Activated effector memory CD4-positive, alpha-beta T cell treated with anti-CD3 and anti-CD28 coated beads, Interleukin-2, amount 50 U/mL, for 16 hours (primary cell): ENCODE measurements at places on chromosomes 2 and 18.

- DNase-seq = no peak
Measured at GRCh38 chr2:214651451-214651850, 158.0 kb downstream of the BARD1 start.

GRCh38 chr2:32777714-32778113 is 149.9 kb downstream of the TTC27 start:
- DNase-seq = no peak

DNA sequence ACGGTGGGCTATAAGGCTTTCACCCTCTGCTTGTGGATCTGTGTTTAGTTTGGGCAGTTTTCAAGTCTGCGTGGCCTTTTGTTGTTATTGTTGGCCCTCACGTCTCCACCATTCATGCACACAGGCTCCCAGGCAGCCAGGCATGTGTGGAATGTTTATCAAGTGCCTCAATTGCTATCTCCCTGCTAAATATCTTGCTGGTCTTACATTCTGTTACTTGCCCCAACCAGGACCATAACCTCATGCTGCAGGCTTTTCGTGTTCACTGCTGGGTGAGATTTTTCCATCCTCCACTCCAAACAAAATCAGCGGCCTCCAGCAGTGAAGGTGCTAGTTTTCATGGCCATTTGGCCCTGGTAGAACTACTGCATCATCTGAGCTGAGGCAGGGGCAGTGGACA is 63.0 kb upstream of the DSC1 start:
- DNase-seq = no peak

- no peak for DNase-seq
Measured at GRCh38 chr2:141331127-141331526, 799.7 kb downstream of the LRP1B start.

DNA sequence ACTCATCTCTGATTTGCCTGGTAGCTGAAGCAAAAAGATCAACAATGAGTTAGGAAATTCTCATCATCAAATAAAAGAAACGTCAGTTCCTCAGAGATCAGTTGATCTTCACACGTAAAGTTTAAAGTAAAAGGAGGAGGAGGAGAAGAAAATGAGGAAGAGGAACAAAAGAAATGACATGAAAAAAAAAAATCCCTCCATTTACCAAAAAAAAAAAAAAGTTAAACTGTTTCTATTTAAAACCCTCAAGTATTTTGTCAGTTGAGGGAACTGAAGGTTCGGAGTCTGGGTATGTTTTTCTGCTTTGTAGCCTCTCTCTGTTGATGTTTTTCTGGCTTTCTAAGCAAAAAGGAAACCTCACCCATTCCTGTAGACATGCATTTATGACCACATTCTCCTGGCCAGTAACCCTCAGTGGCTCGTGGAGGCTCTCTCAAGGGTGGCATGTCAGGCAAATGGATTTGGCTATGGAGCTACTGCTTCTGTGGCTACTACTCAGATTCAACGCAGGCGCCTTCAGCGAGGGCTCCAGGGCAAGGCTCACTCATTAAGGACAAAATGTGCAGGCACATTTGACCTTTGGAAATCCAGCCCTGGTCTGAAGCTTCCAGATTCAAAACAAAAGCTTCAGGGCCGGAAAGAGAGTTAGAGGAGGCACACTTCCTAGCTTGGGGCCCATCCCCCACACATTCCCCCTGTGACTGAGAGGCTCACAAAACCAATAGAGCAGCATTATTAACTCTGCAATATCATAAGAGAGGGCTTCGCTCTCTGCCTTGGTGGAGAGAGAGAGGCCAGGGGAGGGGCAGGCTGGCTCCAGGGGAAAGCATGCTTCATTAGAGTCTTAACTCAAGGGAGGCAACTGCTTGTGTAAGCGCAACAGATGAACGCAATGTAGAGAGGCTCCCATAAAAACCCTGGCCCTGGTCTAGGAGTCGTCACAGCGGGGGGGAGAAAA is 22.3 kb downstream of the KLF7 start:
- peak; percentile 79 for DNase-seq

- no peak for DNase-seq
Measured at GRCh38 chr18:78622907-78623541, 356.6 kb upstream of the SALL3 start.

- DNase-seq = no peak
Measured at GRCh38 chr2:38911191-38911590, 21.5 kb downstream of the ARHGEF33 start.
